IMR-90 (cell line): ENCODE measurements at places on chromosomes 16 and 17. TPM values are rescaled to one million over a fixed set of nuclear protein-coding genes. Genes with fewer than 3 reads are reported as not detected.

- peak; percentile 42 for DNase-seq
These were observed 196.7 kb downstream of the CYB561 start for GRCh38 chr17:63249256-63250004.

GRCh38 chr17:72502371-72503341 lies 381.8 kb downstream of the SOX9 start:
- peak; percentile 64 for DNase-seq

GRCh38 chr16:50552476-50553101 lies 4.4 kb downstream of the NKD1 start:
- no peak for DNase-seq

- no peak for DNase-seq
These were observed 50.0 kb downstream of the WNT3 start for GRCh38 chr17:46768540-46768870.

DNA sequence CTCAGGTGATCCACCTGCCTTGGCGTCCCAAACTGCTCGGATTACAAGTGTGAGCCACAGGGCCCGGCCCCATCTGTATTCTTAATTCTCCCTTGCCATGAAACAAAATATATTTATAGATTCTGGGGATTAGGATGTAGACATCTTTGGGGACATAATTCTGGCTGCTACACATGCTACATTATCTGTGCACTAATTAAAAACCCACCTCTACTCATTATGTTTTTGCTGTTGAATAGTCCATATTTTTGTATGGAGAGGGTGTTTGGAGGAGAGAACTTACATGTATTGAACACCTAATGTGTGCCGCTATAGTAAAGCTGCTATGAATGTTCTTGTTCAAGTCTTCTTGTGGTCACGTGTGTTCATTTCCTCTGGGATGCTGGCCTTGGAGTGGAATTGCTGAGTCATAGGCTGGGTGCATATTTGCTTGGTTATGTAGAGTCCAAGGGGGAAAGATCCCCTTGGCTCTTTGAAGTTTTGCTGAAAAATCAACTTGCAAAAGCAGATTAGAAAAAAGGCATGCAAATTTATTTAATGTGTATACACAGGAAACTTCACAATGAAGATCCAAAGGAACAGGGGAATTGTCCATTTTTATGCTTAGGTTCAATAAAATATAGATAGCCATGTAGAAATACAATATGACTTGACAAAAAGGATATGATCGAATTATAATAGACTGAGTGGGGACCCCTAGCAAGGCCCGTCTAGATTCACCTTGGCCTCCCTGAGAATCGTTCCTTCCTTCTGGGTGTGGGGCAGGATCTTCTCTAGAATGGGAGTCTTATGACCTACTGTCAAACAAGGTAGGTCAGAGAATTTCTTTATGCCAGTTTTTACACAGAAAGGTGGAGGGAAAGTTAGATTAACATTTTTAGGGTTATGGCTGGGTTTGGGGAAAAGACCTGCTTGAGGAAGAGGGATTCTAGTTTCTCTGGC lies 42.1 kb upstream of the GPRC5B start:
- peak; percentile 76 for DNase-seq

GRCh38 chr17:45940826-45941225 lies 46.5 kb downstream of the MAPT start:
- no peak for DNase-seq

DNA sequence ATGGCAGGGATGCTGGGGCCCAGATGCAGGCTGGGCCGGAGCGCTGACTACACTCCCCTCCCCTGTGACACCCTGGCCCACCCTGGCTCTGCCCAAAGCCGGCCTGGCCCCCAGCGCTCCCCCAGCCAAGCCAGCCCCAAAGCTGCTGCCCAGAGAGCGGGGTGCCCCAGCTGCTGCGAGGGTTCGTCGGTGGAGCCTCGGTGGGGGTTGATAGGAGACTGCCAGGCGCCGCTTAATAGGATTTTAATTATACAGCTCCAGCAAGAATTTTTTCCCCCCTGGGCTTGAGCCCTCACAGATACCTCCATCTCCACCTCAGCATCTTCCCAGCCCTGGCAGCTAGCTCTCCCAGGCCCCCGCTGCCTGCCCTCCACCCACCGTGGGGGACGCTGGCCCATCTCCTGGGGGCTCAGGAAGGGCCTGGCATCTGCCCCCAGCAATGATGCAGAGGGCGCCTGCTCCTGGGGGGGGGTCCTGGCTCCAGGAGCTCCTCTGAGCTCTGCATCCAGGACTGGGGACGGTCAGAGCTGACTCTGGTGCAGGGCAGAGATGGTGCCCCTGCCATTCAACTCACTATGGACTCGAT lies 36.8 kb upstream of the DLX4 start:
- no peak for DNase-seq

DNA sequence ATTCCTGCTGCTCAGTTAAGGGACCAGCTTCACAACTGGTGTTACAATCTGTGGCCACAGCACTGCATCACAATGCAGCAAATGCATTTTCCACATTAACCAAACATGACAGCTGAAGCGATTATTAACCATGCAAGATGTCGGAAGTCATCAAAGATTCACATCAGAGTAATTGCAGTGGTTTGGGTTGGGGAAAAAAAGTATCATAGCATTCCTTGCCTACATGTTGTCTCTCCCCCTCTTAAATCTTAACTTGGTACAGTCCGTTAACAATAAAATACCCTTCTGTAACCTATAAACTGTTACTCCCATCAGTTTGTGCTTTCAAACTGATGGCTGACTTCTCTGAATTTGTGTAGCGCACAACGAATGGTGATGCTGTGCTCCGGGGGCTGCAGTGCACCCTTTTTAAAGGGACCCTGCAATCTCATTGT lies 51.6 kb downstream of the NUP93 start:
- no peak for DNase-seq

- DNase-seq: no peak
These were observed 160.6 kb downstream of the MAF start for GRCh38 chr16:79439901-79440300.

DNA sequence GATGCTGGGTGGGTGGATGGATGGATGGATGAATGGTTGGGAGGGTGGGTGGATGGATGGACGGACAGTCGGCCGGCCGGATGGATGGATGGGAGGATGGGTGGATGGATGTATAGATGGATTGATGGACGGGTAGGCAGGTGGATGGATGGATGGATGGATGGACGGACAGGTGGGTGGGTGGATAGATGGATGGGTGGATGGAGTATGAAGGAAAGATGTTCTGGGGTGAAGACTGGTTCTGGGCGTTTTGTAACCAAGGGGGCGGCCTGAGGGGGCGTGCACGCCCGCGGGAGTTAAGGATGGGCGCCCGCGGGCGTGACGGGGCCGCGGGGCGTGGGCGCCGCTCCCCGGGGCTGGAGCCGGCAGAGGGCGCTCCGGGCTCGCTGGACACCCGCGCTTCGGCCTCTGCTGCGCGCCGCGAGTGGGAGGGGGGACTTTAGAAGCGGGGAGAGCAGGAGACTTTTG lies at the start of gene NECAB2:
TSS of gene NECAB2 (plus strand) at position 407 of the 468 bp plus-strand sequence. CDS start 405 bp downstream, outside the sequence.
- peak; percentile 8 for DNase-seq

GRCh38 chr16:27066668-27067537 lies at the start of gene C16orf82:
C16orf82 (plus strand) TSS chr16:27066927.
- no peak for DNase-seq

- peak; percentile 83 for DNase-seq
These were observed 6.1 kb downstream of the DRG2 start for GRCh38 chr17:18093616-18094408.

DNA sequence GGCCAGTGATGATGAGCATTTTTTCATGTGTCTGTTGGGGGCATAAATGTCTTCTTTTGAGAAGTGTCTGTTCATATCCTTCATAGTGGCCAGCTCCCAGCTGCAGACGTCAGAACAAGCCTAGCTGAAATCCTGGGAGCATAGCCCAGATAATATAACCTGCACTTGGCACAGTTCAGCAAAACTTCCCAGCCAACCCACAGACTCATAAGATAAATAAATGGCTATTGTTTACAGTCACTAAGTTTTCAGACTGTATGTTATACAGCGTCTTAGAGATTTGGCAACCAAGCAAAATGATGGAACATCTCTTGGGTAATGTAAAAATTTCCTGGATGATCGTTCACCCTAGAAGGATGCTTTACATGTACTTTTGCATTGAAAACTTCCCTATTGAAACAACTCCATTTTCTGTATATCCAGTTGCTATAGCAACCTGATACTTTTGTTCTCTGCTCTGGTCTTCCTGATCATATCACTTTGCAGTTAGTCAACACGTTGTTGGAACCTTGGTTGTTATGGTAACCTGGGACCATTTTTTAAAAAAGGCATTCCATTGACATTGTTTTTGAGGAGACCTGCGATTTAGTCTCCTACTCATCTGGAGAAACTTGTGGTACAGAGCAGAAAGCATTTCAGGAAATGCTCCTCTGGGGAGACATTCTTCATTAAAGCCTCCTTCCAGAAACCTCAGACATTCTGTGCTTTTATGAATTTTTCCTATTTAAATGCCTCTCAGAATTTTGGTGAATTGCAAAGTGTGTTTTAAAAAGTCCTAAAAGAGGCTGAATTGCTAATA lies 378.7 kb downstream of the HS3ST4 start:
- no peak for DNase-seq

DNA sequence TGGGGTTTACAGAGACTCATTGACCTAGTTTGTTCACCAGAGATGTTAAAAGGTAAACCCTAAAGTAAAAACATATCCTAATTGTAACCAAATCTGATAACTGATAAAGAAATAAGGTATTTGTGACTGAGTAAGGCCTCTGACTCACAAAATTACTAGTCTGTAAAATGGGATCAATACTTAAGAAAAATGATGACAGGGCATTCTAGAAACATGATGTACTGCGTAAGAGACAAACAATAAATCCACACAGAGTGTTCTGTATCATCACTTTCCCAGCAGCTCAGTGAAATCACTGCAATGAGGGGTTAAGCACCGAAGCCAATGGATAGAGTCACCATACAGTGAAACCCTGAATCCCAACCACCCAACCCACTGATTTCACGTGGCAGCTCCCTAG lies 91.5 kb downstream of the VPS53 start:
- no peak for DNase-seq

GRCh38 chr16:797120-797420 lies 3.5 kb downstream of the GNG13 start:
- DNase-seq: no peak

GRCh38 chr16:88315543-88316105 lies 67.1 kb upstream of the ZNF469 start:
- peak; percentile 77 for DNase-seq

DNA sequence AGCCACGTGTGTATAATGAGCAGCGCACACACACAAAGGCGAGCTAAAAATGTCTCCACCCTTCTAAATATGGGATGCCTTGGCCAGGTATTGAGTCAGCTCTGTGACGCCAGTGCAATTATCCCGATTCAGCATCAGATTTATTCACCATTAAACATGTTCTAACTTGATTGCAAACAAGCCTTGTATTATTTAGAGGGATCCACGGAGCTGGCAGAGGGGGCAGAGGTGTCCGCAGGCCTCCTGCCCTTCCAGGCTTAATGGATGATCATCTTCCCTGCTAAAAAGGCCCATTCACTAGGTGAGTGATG lies 591.7 kb downstream of the MAF start:
- DNase-seq: no peak

DNA sequence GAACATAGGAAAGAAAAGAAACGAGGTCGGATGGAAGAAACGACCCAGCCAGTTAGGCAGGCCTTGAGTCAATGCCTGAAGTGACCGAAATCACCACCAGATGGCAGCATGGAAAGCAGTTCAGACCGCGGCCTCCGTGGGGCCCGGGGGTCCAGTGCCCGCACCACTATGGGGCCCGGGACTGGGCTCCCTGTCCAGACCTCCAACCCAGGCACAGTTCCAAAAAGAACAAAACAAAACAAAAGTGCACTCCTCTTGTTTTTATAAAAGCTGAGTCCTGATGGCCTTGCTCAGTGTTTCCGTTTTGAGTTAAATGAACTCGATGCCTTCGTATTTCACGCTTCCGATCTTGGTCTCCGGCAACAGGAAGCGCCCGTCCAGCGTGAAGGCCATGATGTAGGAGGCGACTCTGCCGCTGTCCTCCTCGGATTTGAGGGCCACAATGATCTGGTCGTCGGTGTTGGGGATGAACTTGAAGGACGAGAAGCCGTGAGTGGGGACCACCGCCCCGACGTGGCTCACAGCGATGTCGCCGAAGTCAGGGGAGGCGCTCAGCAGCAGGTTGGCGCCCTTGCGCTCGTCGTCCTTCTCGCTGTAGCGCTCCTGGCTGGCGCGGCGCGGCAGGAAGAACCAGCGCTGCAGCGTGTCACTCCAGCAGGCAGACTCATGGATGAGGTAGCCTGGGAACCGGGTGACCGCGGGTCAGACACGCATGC lies 13.7 kb upstream of the LGALS3BP start:
- DNase-seq: peak; percentile 41

DNA sequence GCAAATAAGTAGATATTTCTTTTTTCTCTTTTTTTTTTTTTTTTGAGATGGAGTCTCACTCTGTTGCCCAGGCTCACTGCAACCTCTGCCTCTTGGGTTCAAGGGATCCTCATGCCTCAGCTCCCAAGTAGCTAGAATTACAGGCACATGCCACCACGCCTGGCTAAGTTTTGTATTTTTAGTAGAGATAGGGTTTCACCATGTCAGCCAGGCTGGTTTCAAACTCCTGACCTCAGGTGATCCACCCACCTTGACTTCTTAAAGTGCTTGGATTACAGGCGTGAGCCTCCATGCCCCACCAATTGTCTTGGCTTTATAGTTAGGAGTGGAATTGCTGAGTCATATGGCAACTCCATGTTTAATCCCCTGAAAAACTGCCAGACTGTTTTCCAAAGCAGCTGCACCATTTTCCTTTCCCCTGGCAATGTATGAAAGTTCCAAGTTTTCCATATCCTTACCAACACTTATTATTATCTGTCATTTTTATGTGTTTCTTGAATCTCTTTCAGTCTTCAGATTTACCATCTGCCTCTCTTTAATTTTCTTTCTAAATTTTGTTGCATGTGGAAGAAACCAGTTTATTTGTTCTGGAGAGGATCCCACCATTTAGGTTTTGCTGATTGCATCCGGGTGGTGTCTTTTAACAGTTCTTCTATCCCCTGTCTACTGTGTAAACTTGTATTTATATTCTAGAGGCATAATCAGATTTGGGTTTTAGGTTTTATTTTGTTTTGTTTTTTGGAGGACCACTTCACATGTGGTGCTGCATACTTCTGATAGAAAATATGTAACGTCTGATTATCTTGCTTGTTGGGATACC lies 9.9 kb upstream of the CES3 start:
- DNase-seq: peak; percentile 8

GRCh38 chr16:66968847-66969246 lies 7.8 kb downstream of the CES3 start:
- no peak for DNase-seq

- peak; percentile 29 for DNase-seq
These were observed 110.7 kb downstream of the WWOX start for GRCh38 chr16:78209951-78210661.

The ABCC11 gene
- under 0.01 and 0.18 TPM in 2 replicates for total RNA-seq

The TLCD3A gene
- 14.4 and 15.2 TPM in 2 replicates for total RNA-seq

The CXCL16 gene
- total RNA-seq: 0.28 and 0.36 TPM in 2 replicates

The SEZ6L2 gene
- total RNA-seq: 0.72 and 0.83 TPM in 2 replicates

The COX6A2 gene
- total RNA-seq: not detected in 2 replicates

The KRTAP2-3 gene
- total RNA-seq: 1.4 TPM in 2 replicates
